Activated T-cell treated with anti-CD3 and anti-CD28 coated beads, Interleukin-2, amount 50 U/mL, for 4 hours (primary cell): ENCODE measurements at places on chromosomes 2 and 18. TPM values are rescaled to one million over a fixed set of nuclear protein-coding genes. Genes with fewer than 3 reads are reported as not detected.

Gene RTKN
- 1.0 TPM for total RNA-seq

Gene USP40
- total RNA-seq: 11.5 TPM

Gene C2orf80
- total RNA-seq: not detected

Gene SCYGR2
- total RNA-seq: not detected

Gene AQP4
- 0.11 TPM for total RNA-seq

Gene MDH1B
- 0.53 TPM for total RNA-seq

Gene ASB18
- total RNA-seq: not detected

Gene SNTG2
- 0.22 TPM for total RNA-seq

Gene THSD7B
- total RNA-seq: not detected

Gene CYS1
- total RNA-seq: 0.08 TPM

Gene KIF1A
- total RNA-seq: 4.5 TPM

Gene SERPINB7
- not detected for total RNA-seq

DNA sequence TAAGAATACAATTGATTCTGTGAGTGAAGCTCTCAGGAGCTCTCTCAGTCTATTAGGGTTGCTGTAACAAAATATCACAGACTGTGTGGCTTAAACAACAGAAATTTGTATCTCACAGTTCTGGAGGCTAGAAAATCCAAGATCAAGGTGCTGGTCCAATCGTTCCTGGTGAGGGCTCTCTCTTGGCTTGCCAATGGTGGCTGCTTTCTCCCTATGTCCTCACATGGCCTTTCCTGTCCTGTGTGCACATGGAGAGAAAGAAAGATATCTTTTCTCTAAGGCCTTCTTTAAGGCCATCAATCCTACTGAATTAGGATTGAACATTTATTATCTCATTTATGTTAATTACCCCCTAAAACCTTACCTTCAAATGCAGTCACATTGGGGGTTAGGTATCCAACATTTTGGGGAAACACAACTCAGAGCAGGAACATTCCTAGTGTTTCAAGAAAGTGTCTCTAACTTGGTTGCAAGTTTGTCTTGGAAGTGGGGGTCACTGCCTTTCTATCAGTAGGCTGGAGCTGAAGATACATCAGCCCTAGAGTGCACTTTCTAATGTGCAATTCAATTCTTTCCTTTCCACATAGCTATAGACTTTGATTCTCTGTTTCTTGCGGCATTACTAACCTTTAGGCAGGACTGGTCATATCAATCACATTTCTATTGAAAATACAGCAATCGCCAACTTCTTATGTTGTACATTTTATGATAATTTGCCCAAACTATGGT is 24.8 kb downstream of the TFPI start:
- no peak for DNase-seq

- no peak for DNase-seq
These were observed 44.3 kb downstream of the MYCN start for GRCh38 chr2:15984368-15985255.

GRCh38 chr2:176206682-176207081 is 18.2 kb downstream of the HOXD1 start:
- DNase-seq: no peak

DNA sequence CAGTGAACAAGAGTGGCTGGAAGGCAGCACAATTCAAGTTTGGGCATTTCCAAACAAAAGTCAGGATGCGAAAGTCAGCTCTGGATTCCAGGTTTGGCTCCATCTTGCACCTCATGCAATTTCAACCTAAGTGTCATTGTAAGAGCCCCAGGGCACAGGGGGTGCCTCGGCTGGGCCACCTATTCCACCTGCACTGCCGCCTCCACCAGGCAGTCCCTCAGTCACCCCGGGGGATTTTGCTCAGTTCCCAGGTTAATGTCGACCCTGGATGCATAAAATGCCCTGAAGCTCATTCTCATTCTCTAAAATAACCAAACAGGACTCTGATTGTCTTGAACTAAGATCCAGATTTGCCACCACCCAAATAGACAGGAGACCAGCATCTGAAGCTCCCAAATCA is 77.6 kb downstream of the EDAR start:
- no peak for DNase-seq

DNA sequence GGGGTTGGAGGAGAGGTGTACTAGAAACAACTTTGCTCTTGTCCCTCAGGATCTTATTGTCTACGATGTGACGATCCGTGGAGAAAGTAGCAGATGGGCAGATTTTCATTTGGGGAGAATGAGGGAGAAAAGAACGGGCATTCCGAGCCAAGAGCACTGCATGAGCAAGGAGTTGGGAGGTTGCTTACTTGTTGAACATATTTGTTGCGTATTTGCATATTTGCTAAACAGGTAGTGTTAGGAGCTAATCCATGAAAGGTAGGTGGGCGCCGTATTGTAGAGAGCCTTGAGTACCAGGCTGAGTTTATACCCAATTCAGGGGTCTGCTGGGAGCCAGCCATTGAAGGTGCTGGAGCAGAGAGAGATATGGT is 490 bp downstream of the BCS1L start:
- no peak for DNase-seq

- DNase-seq: no peak
These were observed 67.3 kb downstream of the LIPG start for GRCh38 chr18:49628881-49629795.

DNA sequence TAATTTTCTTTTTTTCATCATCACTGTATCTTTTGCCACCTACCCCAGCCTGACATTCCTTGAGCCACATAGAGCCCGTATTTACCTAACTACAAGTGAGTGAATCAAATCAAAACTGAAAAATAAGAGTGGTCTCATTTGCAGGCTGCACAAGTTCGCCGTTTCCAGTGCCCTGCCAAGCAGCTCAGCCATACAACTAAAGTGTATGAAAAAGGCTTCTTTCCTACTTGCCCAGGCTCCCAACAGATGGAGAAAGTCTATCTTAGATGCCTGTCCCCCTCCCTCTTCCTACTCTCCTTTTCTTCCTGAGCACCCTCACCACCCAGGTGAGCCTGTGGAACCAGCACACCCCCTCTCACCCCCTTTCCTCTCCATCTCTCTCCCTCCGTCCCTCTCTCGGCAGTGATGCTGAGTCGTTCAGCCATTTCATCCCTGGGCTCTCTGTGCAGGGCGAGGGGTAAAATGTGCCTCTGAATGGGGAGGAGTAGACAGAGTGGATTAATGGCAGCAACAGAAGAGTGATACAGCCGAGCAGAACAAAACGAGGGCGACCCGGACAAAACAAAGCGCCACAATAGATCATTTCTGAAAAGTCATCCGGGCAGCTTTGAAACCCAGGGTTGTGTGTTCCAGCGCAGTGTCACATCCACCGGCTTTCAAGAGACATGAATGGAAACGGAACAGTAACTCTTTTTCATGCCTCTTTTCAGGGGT is 65.0 kb upstream of the POU3F3 start:
- no peak for DNase-seq

GRCh38 chr2:11022591-11023273 is 111.0 kb downstream of the KCNF1 start:
- no peak for DNase-seq

GRCh38 chr18:21769206-21769605 is 28.6 kb downstream of the MIB1 start:
- no peak for DNase-seq

GRCh38 chr2:45651415-45652089 is at the start of gene PRKCE:
Gene PRKCE (plus strand): TSS chr2:45651675.
- peak; percentile 47 for DNase-seq

- no peak for DNase-seq
These were observed 4.3 kb upstream of the SH3BP4 start for GRCh38 chr2:234947556-234947955.

- no peak for DNase-seq
These were observed 104.9 kb downstream of the NCK2 start for GRCh38 chr2:105849431-105850179.

DNA sequence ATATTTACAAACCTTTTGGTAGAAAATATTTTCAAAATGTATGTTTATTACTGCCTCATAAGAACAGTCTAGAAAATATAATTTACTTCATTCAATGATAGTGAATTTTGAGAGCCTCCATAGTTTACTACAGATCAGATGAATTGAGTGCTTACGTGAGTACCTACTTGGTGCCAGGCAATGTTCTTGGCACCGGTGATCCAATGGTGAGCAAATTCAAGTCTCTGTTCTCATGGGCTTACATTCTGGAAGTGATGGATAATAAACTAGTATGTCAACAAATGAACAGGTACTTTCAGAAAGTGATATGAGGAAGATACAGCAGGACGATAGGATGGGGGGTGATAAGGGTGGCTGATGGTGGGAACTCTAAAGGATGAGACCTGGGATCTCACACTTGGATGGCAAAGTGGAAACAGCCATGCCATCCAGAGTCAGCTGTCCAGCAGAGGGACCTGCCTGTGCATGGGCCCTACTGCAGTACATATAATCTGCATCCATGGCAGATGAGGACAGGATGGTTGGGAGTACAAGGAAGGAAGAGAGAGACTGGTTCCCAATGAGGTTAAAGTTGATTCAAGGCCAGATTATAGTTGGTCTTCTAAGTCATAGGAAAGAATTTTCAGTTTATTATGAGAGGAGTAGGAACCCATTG is 277.0 kb downstream of the NEDD4L start:
- DNase-seq: no peak

DNA sequence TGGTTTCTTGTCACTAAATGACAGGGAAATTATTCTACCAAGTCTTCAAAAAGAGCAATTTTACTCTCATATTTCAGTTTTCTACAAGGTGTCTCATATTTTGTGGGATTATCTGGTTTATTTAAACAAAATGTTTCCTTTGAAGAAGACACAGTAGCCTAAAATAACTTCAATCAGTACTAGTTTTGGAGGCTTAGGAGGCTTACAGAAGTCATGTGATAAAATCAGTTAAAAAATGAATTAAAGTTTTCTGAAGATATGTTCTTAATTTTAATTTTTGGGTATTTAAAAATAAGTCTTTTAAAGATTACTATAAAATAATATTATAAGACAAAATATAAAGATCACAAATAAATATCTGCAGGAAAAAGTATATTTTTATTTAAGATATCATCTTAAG is 95.9 kb downstream of the XIRP2 start:
- no peak for DNase-seq

GRCh38 chr2:11248-11941 is 34.9 kb downstream of the FAM110C start:
- peak; percentile 44 for DNase-seq

GRCh38 chr2:68482296-68482820 is 15.0 kb downstream of the APLF start:
- no peak for DNase-seq

GRCh38 chr2:8570637-8571036 is 111.2 kb upstream of the ID2 start:
- DNase-seq: no peak

GRCh38 chr2:145012214-145012670 is 492.3 kb upstream of the ZEB2 start:
- no peak for DNase-seq

- no peak for DNase-seq
These were observed 162.3 kb downstream of the LAMA3 start for GRCh38 chr18:23851470-23852002.

- no peak for DNase-seq
These were observed 132.6 kb downstream of the C1D start for GRCh38 chr2:67930156-67930555.

- no peak for DNase-seq
These were observed 186.1 kb downstream of the ZFP36L2 start for GRCh38 chr2:43040084-43040854.

- no peak for DNase-seq
These were observed 686.8 kb downstream of the ZEB2 start for GRCh38 chr2:143833015-143833660.

DNA sequence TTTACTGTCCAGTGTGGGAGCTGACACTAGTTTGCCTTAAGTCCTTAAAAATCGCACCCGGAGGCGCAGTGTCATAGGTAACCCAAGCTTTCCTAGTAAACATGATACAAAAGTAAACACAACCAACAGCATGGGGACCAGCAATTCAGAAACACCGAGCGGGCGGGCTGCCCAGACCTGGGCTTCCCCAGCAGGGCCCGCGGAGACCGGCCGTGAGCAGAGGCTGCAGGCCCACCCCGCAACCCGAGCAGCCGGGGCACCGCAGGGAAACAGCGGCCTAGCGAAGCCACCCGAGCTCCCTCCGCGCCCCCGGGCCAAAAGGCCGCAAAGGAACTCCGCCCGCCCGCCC is 296 bp downstream of the TTC21B start:
- no peak for DNase-seq

DNA sequence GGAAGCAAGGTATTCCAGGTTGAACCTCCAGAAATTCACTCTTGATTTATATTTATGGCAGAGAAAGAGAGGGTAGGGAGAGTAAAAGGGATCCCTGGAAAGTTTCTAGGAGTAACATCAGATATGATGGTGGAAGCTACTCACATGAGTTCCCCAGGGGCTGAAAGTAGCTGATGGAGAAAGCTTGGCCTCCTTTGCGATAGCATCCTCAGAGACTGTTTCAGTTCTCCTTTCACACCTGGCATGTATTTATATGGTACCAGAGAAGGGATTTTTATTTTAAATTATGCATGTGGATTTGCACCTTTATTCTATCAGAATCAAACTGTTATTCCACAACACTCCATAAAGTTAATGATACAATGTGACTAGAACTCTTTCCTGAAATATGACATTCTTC is 126.3 kb upstream of the OSR1 start:
- no peak for DNase-seq

- no peak for DNase-seq
These were observed 25.7 kb upstream of the COX7A2L start for GRCh38 chr2:42386682-42387081.

DNA sequence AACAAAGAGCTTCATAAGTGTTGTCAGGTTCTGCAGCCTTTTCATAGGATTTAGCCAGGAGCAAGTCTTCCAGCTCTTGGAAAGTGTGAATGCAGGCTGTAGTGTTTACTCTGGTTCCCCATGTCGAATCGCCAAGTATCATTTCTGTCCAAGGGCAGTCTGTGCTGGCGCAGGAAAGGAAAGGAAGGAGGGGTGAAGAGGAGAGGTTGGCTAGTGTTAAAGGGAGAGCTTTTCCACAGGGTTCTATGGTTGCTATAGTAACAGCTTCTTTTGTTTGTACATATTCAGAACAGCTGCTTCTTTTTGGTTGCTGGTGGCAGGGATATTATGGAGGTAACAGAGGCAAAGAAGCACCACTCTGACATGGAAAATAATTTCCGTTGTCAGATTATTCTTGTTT is 69.9 kb downstream of the KCNH7 start:
- DNase-seq: no peak

- no peak for DNase-seq
These were observed 1360.4 kb upstream of the CRIM1 start for GRCh38 chr2:34995196-34995595.

DNA sequence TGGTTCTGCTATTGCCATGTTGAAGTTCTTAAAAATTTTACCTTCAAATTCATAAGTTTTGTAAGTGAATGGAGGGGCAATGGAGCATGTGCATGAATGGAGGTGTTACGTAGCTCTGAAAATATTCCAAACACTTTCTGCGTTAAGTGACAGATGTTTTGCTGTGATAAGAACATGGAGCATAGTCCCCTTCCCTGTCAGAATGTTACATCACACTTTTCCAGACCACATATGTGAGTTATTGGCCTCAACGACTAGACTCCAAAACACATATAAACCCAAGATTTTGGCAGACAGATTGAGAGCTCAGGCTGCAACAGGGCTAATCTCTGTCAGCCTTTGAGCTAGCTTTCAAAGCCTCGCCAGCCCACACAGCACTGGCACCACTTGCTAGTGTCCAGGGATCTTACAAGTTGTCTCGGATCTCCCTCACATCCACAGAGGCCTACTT is 27.2 kb upstream of the MFSD6 start:
- DNase-seq: no peak

GRCh38 chr18:76875390-76876325 is 53.3 kb downstream of the ZNF236 start:
- peak; percentile 13 for DNase-seq

- no peak for DNase-seq
These were observed 43.3 kb downstream of the PLEKHB2 start for GRCh38 chr2:131148426-131148825.
